ENCODE measurements at places on chromosomes 11 and 22. TPM values are rescaled to one million over a fixed set of nuclear protein-coding genes. Genes with fewer than 3 reads are reported as not detected.

DNA sequence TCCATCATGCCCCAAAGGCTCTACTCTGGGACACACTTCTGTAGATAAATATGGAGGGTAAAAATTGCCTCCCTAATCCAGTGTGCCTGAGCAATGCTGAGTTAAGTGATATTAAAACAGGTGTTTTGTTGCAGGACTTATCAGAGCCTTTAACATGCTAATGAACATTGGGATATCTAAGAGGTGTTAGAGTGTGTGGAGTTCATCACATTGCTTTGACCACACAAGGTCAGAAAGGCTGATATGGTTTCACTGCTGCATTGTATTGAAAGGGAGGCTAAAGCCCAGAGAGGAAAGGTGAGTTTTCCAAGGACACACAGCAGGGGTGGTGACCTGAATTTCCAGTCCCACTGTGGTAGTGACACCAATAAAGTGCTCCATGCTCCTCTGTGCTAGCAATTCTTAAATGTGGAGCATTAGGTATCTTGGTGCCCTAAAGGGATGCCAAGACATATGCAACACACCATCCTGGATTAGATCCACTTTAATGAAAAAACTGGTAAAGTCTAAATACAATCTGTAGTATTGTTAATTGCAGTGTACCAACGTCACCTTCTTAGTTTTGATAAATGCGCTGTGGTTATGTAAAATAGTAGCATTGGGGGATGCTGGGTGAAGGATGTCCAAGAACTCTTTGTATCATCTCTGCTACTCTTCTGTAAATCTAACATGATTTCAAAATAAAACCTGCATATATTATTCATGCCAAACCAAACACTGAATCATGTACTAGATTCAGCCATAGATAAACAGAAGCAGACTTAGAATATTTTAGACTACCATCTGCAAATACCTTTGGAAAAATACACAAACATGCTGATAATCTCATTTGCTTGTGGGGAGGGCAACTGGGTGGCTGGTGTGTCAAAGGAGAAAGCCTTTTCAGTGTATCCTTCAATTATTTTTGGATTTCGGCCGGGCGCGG is 45.8 kb downstream of the MIAT start:
- DNase-seq, result no peak
- no peak overlapping the region for H3K27ac ChIP-seq
- no peak overlapping the region for H3K4me3 ChIP-seq
- no peaks in the 10 kb centered on the region for H3K36me3 ChIP-seq
- H3K27me3 ChIP-seq, result no peaks in the 10 kb centered on the region

DNA sequence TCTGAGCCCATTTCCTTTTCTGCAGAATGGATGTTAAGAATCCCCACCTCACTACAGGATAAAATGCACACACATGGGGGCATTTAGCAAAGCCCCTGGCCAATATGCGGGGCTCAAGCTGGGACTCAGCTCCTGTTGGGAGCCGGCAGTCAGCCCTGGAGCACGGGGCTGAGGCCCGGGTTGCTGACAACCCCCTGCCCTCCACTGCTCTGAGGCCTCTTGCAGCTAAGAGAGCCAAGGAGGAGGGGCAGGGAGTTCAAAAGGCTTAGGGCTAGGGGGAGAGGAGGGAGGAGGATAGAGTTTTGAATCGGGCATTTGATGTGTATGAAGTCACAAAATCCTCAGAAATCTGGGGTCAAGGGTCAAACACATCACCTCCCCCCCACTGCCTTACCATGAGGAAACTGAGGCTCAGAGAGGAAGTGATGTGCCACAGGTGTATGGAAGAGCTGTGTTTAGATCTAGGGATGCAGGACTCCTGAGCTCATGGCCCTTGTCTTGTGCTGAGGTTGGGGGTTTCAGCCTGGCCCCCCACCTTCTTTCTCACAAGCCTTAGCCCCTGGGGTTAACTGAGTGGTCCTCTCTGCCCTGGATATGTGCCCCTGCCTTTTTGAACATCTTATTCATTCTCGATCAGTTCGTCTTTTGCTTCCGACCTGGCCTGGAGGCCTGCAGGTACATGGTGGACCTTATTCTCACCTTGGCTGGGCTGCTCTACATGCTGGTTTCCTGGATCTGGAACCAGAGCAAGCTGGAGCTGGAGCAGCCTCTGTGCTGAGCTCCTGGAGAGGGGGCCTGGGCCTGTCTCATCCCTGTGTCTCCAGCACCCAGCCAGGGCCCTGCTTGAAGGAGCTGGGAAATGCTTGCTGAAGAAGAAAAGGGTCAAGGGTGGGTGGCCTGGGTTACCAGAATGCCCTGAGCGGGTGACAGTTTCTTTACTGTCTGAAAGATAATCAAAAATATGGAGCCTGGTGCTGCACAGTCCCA is 80.3 kb downstream of the LRRC32 start:
- H3K27ac ChIP-seq, result no peak overlapping the region
- no peak overlapping the region for H3K4me3 ChIP-seq
- no peaks in the 10 kb centered on the region for H3K36me3 ChIP-seq
- DNase-seq, result no peak
- H3K4me1 ChIP-seq, result peaks cover 9% of the 10 kb centered on the region

GRCh38 chr11:43981006-43981405 is 38.6 kb downstream of the C11orf96 start:
- no peaks in the 10 kb centered on the region for H3K36me3 ChIP-seq
- peaks cover 14% of the 10 kb centered on the region for H3K27me3 ChIP-seq
- no peak overlapping the region for H3K4me3 ChIP-seq
- H3K4me1 ChIP-seq, result peaks cover 6% of the 10 kb centered on the region
- no peak for DNase-seq
- H3K27ac ChIP-seq, result no peak overlapping the region

The OLFML1 gene
- not detected for polyA plus RNA-seq

Data from K562 (cell line).